ENCODE measurements at places on chromosomes 16 and 17.

GRCh38 chr16:21156767-21157467 lies 1.6 kb upstream of the LDAF1 start:
- DNase-seq: no peak

GRCh38 chr16:17654142-17654541 lies 183.4 kb upstream of the XYLT1 start:
- DNase-seq: no peak

DNA sequence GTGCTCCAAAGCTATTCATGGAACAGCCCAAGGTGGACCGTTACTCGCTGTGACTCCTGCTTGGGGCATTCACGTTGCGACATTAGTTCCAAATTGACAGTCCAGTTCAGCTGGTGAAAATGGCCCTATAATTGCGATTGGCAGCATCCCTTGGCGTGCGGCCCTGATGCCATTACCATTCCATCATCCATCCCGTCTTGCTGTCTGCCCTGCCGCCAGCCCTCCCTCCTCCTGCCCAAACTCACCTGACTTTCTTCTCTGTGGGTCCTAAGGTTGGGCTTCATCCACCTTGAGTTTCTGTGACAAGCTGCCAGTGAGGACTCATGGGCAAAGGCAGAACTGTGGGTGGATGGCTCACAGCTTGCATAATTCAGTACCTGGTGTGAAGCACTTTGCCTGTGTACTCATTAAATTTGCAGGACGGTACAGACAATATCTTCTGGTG lies 104.6 kb downstream of the RPTOR start:
- DNase-seq: no peak

- DNase-seq: no peak
Observed at GRCh38 chr17:38851434-38851833, 2.1 kb downstream of the RPL23 start.

DNA sequence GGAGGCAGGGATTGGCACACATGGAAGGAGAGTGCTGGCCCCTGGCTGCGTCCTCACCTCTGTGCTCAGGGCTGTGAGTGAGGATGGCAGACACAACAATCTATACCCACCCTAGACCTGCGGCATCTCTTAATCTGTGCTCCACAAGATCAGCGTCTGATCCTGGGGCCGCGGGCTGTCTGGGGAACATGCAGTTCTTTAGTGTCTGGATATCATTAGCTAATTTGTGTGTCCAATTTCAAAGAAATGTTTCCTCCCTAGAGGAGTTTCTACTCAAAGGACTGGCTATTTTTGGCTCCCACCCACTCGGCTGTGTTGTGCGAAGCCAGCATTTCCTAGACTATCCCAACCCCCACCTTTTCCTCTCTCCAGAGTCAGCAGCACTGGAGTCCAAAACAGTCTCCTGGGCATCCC lies 93.8 kb downstream of the GRIN2A start:
- no peak for DNase-seq

DNA sequence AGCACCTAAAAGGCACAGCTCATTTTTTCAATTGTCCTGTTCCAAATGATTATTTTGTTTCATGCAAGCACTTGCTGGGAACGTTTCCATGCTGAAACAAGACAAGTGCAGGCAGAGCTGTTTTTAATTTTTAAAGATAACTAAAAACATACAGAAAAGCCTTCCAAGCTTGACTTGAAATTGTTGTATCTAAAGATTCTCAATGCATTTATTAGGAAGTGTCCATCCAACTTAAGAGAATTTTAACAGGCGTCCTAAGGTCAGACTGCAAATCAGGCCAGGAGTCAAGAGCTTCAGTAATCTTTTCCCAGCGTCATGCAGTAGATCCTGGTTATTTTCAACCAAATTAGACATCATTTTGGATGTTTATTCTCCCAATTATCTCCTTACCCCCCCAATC lies 702.8 kb downstream of the KCNJ2 start:
- DNase-seq: no peak

DNA sequence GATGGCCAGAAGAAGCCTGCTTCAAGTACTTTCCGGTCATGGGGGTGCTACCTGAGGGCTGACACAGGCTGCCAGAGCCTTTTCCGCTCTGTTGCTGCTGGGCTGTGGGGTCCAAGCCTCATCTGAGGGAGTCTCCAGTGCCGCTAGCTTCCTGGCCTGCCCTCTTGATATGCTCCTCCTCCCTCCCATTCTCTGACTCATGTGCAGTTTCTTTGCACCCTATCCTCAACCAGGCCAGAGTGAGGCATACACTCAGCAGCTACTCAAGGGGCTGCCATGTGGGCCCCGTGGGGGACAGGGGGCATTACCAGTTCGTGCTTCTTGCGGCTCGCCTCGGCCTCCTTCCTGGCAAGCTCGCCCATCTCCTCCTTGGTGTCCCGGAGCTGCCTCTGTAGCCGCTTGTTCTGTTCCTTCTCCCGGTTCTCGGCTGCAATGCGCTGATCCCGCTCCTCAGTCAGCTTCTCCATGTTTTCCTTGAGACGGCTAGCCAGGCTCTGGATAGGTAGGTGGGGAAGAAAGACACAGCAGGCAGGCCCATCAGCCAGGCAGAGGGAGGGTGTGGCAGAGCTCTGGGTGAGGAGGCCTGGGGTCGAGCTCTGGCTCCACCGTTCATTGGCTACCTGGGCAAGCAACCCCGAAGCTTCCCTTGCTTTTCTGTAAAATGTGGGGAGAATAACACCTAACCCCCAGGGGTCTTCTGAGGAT lies 43.8 kb downstream of the PIPOX start:
- DNase-seq: no peak

- DNase-seq: peak; percentile 46
Observed at GRCh38 chr17:63293323-63294075, 152.6 kb downstream of the CYB561 start.

DNA sequence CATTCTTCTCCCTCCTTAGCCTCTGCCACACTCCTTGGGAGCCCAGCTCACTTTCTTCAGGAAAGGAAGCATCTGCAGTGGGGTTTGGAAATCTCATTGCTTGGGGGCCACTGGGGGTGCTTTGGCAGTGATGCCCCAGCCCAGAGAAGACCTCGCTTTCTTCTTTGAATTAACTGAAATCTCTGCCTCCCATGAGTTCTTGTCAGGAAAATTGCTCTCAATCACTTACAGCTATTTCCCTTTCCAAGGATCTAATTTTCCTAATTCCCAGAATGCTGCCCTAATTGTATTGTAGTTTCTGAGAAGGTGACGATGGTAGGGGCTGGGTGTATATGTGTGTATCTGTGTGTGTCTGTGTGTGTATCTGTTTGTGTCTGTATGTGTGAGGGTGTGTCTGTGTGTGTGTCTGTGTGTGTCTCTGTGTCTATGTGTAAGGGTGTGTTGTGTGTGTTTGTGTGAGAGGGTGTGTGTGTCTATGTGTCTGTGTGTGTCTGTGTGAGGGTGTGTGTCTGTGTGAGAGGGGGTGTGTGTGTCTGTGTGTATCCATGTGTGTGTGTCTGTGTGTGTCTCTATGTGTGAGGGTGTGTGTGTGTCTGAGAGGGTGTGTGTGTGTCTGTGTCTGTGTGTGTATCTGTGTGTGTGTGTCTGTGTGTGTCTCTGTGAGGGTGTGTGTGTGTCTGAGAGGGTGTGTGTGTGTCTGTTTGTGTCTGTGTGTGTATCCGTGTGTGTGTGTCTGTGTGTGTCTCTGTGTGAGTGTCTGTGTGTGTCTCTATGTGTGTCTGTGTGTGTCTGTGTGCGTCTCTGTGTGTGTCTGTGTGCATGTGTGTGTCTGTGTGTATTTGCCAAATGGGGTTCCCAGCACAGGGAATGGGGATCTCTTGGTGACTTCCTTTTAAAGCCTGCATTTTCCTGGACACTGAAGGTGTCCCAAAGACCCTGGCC lies 83.5 kb upstream of the DNAJA2 start:
- no peak for DNase-seq

DNA sequence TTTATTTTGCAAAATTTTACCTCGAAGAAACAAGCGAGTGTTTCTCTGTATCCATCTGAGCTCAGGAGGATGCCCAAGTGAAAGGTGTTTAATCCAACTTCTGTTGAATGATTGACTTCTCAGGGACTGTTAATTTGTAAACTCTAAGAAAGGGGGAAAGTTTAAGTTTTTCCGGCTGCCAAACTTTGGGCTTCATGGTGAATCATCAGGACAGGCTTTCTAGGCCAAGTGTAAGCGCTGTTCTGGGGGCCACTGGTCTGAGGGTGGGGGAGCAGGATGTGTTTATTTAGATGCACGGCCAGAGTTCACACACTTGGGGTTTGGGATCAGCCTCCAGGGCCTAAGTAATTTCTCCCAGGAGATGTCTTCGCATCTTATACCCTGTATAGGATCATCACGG lies 110.4 kb downstream of the PITPNC1 start:
- DNase-seq: no peak

DNA sequence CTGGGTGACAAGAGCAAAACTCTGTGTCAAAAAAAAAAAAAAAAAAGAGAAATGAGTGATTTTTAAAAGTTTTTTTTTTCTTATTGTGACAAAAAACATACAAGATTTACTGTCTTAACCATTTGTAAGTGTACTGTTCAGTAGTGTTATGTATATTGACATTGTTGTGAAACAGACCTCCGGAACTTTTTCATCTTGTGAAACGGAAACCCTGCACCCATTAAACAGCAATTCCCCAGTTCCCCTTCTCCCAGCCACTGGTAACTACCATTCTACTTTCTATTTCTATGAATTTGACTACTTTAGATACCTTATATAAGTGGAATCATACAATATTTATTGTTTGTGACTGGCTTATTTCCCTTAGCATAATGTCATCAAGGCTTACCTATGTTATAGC lies 18.7 kb downstream of the DUS2 start:
- DNase-seq: no peak

GRCh38 chr17:58172369-58173071 lies 5.7 kb downstream of the OR4D2 start:
- DNase-seq: no peak

DNA sequence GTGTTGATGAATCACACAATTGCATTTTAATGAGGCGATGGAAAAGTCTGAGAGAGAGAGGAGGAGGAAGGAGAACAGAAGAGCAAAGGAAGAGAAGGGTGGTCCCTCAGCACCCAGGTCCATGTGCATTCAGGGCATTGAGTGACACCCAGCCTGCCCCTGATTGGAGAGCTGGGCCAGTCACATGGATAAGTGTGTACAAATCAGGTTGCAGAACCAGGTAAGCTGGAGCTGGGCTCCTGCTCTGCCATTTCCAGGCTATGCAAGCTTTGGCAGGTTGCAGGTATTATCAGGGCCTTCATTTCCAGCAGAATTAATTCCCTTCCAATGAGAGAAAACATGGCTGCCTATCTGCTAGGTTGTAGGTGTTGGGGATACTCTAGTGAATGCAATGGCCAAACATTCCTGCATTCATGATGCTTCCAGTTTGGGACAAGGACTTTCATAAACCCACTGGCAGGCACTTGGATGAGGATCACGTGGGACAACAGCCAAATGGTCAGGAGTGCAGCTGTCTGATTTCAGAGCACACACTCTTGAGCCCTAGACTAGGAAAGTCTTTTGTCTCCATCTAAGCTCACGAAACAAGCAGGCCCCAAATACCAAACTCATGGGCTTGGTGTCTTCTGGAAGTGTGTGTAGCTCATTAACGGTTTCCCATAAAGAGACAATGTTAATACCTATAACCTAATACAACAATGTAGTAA lies 577.9 kb upstream of the CDH5 start:
- no peak for DNase-seq

DNA sequence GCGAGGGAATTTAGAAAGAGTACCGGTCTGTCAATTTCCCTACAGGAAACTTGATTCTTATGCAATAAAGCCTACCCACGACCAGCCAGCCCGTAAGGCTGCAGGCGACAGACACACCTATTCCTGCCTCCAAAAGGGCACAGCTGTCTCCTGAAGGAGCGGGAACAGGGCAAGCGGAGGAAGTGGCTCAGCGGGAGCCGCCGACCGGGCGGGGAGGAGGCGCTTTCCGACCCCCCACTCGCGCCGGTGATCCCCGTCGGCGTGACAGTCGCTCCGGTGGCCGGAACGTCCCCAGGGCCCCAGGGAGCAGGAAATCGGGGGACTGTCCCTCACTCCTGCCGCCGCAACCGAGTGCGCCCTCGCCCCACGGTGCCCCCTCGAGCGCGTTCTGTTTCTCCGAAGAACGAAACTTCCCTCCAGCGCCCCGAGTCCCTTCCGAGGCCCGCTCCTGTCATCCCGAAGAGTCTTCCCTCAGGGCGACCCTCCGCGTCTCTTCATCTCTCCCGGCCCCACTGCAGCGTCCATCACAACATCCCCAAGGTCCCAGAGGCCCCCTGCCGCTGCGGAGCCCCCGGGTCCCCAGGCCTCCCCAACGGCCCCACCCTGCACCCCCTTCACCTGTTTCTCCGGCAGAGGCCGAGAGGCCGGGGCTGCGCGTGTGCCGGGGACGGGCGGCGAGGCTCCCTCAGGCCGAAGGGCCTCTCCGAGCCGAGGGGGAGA lies 421 bp downstream of the STAT3 start:
- DNase-seq: no peak

DNA sequence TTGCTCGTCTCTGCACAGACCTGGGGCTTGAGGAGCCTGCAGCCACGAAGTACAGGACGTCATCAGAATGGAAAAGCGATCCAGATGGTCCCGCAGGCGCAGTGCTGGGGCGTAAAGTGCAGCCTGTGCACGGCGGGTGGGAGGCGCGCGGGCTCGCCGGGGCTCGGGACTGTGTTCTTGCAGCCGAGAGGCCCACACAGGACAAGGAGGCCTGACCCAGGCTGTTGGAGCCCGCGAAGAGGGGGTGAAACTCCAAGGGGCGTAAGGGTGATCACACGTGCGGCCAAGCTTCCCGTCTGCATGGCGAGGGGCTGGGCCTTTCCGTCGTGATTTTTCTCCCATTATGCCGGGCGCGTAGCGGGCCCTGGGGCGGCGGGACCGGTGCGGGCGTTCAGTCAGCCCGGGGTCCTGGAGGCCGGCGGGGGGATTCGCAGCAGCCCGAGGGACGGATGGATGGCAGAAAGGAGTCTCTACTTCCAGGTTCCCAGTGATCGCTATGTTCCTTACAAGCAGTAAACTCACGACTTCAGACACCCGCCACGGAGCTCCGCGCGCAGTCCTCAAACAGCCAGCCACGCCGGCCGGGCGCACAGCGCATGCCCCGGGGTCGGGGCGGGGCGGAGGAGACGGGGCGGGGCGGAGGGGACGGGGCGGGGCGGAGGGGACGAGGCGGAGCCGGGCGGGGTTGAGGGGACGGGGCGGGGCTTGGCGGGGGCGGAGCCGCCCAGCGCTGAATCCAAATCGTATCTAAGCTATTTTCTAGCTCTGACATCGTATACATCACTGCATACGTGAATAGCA lies 141.0 kb upstream of the KCNJ18 start:
- DNase-seq: peak; percentile 33

DNA sequence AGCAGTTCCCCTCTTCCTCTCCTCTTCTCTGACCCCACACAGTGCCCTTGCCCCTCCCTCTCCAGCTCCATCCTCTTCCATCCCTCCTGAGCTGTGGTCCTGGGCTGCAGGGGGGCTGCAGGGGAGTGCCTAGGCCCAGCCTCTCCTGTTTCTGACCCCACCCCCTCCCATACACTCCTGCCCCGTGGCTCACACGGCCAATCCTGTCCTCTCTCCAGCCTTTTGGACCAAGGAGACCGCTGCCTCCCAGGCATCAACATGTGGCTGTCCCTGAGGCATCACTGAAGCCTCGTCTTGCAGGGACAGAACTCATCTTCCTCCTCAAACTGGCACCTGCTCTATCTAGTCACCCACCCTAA lies 6.7 kb downstream of the CLUH start:
- no peak for DNase-seq

All from pulmonary artery endothelial cell (primary cell).